ENCODE measurements at places on chromosomes 5 and 9. TPM values are rescaled to one million over a fixed set of nuclear protein-coding genes. Genes with fewer than 3 reads are reported as not detected.
A peak's percentile ranks its signal among the peaks of the same experiment; 100 is the strongest.

Gene EQTN
- total RNA-seq: not detected

Gene PCDHGC5
- total RNA-seq: 2.0 TPM

Gene ARHGEF39
- total RNA-seq: not detected

Gene NRARP
- 18.4 TPM for total RNA-seq

Gene PDLIM4
- total RNA-seq: 4.3 TPM

Gene PCDHB11
- total RNA-seq: 4.4 TPM

Gene NIM1K
- not detected for total RNA-seq

DNA sequence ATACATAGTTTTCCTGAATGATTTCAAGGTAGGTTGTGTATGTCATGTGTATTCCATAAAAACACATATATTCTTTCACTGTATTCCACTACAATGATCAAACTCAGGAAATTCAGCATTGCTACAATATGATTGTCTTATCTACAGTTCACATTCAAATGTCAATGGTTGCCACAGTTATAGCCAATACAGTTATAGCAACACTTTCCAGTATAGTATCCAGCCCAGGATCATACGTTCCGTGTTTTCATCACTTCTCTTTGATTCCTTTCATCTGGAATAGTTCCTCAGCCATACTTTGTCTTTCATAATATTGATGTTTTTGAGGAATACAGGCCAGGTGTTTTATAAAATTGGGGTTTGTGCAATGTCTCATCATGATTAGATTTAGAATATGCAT lies 9.5 kb downstream of the OR2S2 start:
- no peaks in the 10 kb centered on the region for H3K36me3 ChIP-seq
- no peak overlapping the region for H3K27ac ChIP-seq
- no peaks in the 10 kb centered on the region for H3K27me3 ChIP-seq
- peaks cover 7% of the 10 kb centered on the region for H3K4me1 ChIP-seq
- H3K4me3 ChIP-seq: no peak overlapping the region

GRCh38 chr5:179374506-179375235 lies 29.4 kb upstream of the ADAMTS2 start:
- no peak overlapping the region for H3K4me3 ChIP-seq
- H3K4me1 ChIP-seq: no peaks in the 10 kb centered on the region
- no peak for DNase-seq
- no peaks in the 10 kb centered on the region for H3K36me3 ChIP-seq

GRCh38 chr9:114005371-114006154 lies 72.5 kb downstream of the AMBP start:
- H3K4me3 ChIP-seq: no peak overlapping the region
- no peaks in the 10 kb centered on the region for H3K27me3 ChIP-seq
- H3K4me1 ChIP-seq: no peaks in the 10 kb centered on the region
- DNase-seq: peak; percentile 9
- no peaks in the 10 kb centered on the region for H3K36me3 ChIP-seq

GRCh38 chr9:21996438-21996837 lies 1.8 kb downstream of the CDKN2B-AS1 start:
- peaks cover 17% of the 10 kb centered on the region for H3K4me1 ChIP-seq
- no peaks in the 10 kb centered on the region for H3K36me3 ChIP-seq
- H3K27me3 ChIP-seq: no peaks in the 10 kb centered on the region
- H3K4me3 ChIP-seq: no peak overlapping the region

DNA sequence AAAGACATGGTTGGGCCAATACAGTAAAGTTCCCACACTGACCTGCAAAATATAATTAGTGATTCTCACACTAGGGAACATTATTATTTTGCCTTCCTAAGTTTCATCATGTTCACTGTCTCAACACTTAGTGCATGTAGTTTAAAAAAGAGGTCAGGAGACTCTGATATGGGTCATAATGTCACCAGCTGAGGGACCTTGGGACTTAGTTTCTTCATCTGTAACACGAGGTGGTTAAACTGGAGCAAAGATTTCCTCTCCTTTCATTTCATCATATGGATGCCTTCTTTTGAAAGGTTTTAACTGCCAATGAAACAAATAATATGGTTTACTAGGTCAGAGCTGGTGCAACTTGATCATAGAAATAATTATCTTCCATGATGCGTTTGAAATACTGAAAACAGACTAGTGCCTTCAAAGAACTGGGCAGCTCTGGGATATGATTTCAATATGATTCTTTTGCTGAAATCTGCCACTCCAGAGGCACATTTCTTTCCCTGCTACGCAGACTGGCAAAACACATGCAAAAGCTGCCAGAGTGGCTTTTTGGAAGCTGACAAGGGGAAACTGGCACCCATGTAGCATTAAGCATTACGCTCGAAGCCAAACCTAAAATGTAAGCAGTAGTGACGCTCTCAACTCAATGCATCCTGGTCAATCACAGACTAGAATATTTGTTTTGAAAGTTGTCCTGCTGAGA lies 20.8 kb downstream of the RETREG1 start:
- no peaks in the 10 kb centered on the region for H3K27me3 ChIP-seq
- H3K4me3 ChIP-seq: no peak overlapping the region
- no peak overlapping the region for H3K27ac ChIP-seq
- DNase-seq: no peak
- H3K4me1 ChIP-seq: no peaks in the 10 kb centered on the region

DNA sequence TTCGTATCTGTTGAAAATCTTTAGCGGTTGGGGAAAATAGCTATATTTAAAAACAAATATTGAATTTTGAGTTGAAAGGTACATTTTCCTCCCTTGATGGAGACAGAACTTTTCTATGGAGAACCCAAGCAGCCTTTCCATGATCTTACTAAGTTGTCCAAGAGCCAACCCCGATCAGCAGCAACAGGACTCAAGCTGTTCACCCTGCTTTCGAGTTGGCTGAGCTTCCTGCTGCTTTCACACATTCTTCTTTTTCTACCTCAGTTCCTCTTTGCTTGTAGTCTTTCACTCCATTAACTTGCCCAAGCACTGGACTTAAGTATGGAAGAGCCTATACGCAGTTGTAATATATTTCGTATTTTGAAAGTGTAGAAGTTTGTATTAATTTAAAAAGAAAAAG lies 59.4 kb downstream of the IL6ST start:
- no peaks in the 10 kb centered on the region for H3K27me3 ChIP-seq
- DNase-seq: no peak
- no peak overlapping the region for H3K27ac ChIP-seq
- H3K36me3 ChIP-seq: peaks cover 9% of the 10 kb centered on the region

- H3K4me3 ChIP-seq: no peak overlapping the region
- peaks cover 15% of the 10 kb centered on the region for H3K4me1 ChIP-seq
- DNase-seq: no peak
Measured at GRCh38 chr5:91306497-91306896, 76.6 kb downstream of the ARRDC3 start.

GRCh38 chr5:139117342-139117884 lies 80.8 kb downstream of the SIL1 start:
- H3K27ac ChIP-seq: no peak overlapping the region
- no peak for DNase-seq
- H3K4me3 ChIP-seq: no peak overlapping the region
- peaks cover 16% of the 10 kb centered on the region for H3K36me3 ChIP-seq
- H3K4me1 ChIP-seq: no peaks in the 10 kb centered on the region

DNA sequence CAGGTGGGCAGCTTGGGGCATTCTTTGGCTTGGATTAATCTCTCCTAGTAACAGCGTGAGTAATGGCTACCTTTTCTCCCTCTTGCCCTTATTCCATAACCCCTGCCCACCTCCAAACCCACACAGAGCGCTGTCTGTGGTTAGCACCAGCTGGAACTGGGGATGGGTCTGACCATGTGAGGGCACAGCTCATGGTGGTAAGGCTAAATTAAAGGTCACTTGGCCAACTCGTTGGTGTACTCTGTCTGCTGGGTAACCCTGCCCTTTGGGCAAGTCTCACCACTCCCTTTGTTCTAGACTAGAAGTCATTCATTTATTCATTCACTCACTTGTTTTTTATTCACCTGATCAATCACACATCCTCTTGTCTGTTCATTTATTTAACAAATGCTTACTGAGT lies 27.8 kb downstream of the PPARGC1B start:
- H3K36me3 ChIP-seq: no peaks in the 10 kb centered on the region
- H3K4me1 ChIP-seq: no peaks in the 10 kb centered on the region
- H3K27ac ChIP-seq: no peak overlapping the region
- DNase-seq: no peak
- no peak overlapping the region for H3K4me3 ChIP-seq

GRCh38 chr9:130199605-130200004 lies 27.4 kb downstream of the NCS1 start:
- no peaks in the 10 kb centered on the region for H3K36me3 ChIP-seq
- no peaks in the 10 kb centered on the region for H3K27me3 ChIP-seq
- H3K27ac ChIP-seq: no peak overlapping the region
- peaks cover 20% of the 10 kb centered on the region for H3K4me1 ChIP-seq

GRCh38 chr9:135144581-135145170 lies 57.2 kb downstream of the OLFM1 start:
- no peaks in the 10 kb centered on the region for H3K36me3 ChIP-seq
- H3K27me3 ChIP-seq: no peaks in the 10 kb centered on the region
- peak; percentile 47 for DNase-seq
- no peak overlapping the region for H3K4me3 ChIP-seq

GRCh38 chr5:168860081-168860480 lies 280.9 kb upstream of the PANK3 start:
- no peak overlapping the region for H3K27ac ChIP-seq
- no peaks in the 10 kb centered on the region for H3K4me1 ChIP-seq
- no peaks in the 10 kb centered on the region for H3K36me3 ChIP-seq
- no peaks in the 10 kb centered on the region for H3K27me3 ChIP-seq

DNA sequence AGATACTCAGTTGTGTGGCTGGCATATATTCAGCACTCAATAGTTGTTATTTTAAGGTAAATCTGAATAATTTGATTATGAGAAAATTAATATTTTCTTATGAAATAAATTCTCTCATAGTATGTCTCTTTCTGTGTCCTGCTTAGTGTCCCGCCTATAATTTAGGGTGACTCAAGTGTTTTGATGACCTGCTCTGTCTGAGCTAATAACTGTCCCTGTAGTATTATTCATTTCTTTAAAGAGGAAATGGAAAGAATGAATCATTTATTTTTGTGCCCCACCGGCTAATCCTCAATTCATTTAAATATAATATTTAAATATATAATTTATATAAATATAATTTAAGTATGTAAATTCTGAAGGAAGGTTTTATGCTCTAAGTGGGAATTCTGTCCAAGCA lies 4.1 kb downstream of the SLC1A1 start:
- no peak overlapping the region for H3K4me3 ChIP-seq
- DNase-seq: no peak
- H3K27me3 ChIP-seq: no peaks in the 10 kb centered on the region
- H3K4me1 ChIP-seq: peaks cover 18% of the 10 kb centered on the region

GRCh38 chr5:52627740-52628139 lies 160.0 kb upstream of the ITGA1 start:
- no peaks in the 10 kb centered on the region for H3K27me3 ChIP-seq
- no peaks in the 10 kb centered on the region for H3K36me3 ChIP-seq
- no peak for DNase-seq
- H3K4me3 ChIP-seq: no peak overlapping the region
